ENCODE measurements at places on chromosomes 2 and 18.

DNA sequence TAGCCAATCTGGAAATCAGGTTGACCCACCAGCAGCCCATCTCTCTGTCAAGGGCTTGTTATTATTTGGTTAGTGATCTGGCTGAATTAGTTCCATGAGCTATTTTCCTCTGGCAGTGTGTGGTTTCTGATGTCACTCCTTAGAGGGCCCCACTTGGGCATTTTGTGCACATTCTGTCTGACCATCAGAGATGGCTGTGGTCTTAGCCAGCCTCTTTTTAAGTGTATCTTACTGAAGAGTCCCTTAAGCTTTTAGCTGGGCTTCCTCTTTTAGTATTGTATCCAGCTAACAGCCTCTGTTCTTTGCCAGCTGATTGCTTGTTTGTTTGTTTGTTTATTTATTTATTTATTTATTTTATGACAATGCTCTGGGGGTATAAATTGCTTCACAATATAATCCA, 951.1 kb upstream of the CNTNAP5 start:
- no peaks in the 10 kb centered on the region for H3K27me3 ChIP-seq
- H3K36me3 ChIP-seq = no peaks in the 10 kb centered on the region
- H3K4me3 ChIP-seq = no peak overlapping the region

DNA sequence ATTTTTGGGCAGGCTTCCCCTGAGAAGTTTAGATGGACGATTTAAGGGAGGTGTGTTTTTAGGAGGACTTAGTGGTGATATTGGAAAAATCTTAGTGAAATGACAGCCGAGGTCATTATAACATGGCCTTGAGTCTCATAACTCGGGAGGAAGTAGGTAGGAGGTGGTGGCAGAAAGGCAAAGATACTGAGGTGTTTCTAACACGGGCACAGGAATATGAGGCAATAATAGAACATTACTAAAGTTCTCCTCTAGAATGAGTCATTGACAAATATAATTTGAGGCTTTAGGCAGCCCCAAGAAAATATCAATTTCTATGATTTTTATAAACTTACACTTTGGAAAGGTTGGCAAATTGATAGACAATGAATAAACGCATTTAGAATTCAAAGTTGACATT, 146.1 kb upstream of the ZEB2 start:
- peaks cover 2% of the 10 kb centered on the region for H3K4me1 ChIP-seq
- no peaks in the 10 kb centered on the region for H3K36me3 ChIP-seq
- no peaks in the 10 kb centered on the region for H3K27me3 ChIP-seq
- H3K4me3 ChIP-seq = no peak overlapping the region
- H3K27ac ChIP-seq = no peak overlapping the region

DNA sequence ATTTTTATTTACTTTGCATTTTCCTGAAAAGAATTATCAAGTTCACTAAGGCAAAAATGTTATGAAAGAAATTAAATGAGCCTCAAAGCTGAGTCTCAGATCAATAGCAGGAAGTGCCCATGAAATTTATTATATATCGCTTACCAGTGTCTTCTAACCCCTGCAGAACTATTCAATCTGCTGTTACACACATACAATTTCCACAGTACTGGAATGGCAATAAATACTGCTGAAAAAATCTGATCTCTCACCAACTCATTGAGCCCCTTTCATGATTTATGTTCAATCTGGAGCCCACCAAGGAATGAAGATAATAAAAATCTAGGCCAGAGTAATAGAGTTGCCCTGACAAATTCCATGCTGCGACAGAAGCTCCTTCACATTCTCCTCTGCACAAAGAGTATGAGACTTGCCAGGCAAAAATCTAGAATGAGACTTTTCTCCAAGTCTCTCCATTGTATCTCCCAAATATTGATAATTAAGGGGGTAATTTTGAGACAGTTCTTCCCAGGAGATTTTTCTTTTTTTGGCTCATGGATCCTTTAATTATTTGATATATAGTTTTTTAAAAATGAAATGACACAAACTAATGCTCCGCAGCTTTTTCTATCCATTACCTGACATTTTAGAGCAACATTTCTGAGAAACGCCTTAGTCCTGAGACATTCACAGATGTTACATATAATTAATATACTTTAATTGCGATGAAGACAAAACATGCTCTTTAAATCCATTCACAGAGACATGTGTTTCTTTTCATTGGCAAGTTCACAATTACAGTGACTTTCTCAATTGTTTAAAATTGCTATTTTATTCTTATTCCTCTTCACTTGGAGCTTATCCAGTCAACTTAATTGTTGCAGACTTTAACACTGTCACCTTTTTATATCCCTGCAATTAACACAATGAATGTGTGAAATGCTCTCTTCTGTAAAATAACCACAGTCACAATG, 1020.4 kb downstream of the CBLN2 start:
- DNase-seq = no peak
- no peak overlapping the region for H3K4me3 ChIP-seq
- H3K27ac ChIP-seq = no peak overlapping the region

DNA sequence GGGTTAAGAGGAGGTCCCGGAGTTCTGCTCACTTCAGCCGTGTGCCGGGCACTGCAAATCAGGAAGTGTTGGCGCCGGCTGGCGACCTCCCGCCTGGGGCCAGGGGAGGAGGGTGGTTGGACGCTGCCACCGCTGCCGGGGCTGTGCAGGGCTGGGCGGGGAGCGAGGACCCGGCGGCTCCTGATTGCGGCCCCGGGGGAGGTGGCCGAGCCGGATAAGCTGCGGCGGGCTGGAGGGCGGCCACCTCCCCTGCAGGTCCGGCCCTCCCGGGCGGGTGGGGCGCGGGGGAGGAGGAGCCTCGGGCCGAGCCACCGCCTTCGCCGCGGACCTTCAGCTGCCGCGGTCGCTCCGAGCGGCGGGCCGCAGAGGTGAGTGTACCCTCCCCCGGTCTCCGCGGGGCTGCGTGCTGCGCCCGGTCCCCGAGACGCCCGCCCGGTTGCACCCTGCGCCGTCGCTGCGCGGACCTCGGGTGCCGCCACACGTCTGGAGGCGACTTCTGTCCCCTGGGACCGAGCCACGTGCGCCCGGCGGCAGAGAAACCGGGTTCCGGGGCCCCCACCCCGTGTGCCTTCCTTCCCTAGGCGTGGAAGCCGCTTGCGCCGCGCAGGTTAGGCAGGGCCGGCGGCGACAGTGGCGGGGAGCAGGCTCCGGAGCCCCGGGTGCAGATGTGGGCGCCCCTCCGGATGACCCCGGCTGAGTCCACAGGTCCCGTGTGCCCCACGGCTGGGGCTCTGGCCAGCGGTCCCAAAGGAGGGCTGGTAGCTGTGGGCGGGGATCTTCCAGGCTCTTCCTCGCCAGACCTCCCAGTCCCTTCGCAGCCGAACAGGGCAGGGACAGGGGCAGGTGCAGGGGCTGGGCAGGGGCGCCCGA, at the start of gene STEAP3:
Gene STEAP3, plus strand, starts transcription at position 314 of the 870 bp plus-strand sequence. CDS start 7,179 bp downstream, outside the sequence.
- peaks cover 78% of the 10 kb centered on the region for H3K27me3 ChIP-seq
- peak; percentile 71 for DNase-seq
- no peak within 1 kb of the TSS for H3K27ac ChIP-seq
- no peaks in the 10 kb centered on the region for H3K36me3 ChIP-seq

DNA sequence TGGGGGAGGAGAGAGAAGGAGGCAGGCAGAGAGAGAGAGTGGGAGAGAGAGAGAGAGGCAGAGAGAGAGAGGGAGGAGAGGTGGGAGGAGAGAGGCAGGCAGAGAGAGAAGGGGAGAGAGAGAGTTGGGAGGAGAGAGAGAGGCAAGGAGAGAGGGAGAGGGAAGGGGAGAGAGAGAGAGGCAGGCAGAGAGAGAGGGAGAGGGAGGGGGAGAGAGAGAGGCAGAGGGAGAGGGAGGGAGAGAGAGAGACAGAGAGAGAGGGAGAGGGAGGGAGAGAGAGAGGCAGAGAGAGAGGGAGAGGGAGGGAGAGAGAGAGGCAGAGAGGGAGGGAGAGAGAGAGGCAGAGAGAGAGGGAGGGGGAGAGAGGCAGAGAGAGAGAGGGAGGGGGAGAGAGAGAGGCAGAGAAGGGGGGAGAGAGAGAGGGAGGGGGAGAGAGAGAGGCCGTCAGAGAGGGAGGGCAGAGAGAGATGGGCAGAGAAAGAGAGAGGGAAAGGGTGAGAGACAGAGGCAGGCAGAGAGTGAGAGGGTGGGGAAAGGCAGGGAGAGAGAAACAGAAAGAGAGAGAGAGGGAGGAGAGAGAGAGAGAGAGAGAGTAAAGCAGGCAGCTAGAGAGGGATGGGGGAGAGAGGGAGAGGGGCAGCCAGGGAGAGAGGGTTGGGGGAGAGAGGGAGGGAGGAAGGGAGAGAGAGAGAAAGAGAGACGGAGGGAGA, 122.2 kb upstream of the PXDN start:
- no peak overlapping the region for H3K4me3 ChIP-seq
- no peak overlapping the region for H3K27ac ChIP-seq
- H3K4me1 ChIP-seq = peaks cover 13% of the 10 kb centered on the region
- H3K36me3 ChIP-seq = no peaks in the 10 kb centered on the region

DNA sequence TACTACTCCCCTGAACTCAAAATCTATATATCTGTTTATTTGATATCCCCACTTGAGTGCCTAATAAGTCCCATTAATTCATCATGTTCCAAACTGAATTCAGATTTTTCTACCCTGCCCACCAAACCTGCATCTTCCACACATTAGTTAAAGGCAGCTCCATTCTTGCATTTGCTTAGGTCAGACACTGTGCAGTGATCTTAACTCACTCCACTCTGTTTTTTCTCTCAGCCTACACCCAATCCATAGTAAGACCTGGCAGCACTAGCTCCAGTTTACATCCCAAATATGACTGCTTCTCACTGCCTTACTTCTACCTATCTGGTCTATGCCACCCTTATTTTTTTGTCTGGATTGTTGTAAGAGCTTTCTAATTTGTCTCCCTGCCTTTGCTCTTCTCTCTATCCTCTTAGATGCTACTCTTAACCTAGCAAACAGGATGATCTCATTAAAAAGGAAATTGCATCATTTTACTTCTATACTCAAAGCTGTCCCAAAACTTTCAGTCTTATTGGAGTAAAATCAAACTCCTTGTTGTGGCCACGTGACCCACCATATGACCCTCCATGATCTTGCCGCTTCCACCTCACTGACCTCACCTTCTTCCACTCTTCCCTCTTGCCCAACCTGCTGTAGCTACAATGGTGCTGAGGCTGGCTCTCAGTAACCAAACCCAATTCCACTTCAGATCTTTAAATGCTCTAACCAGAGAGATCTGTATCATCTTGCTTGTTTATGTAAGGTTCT, 274.9 kb upstream of the FANCL start:
- no peaks in the 10 kb centered on the region for H3K27me3 ChIP-seq
- DNase-seq = no peak
- no peaks in the 10 kb centered on the region for H3K36me3 ChIP-seq
- H3K27ac ChIP-seq = no peak overlapping the region
- H3K4me1 ChIP-seq = peaks cover 2% of the 10 kb centered on the region

- H3K4me3 ChIP-seq = no peak overlapping the region
- no peak for DNase-seq
- H3K36me3 ChIP-seq = no peaks in the 10 kb centered on the region
- no peaks in the 10 kb centered on the region for H3K27me3 ChIP-seq
These were observed 83.0 kb upstream of the HS6ST1 start for GRCh38 chr2:128401680-128402079.

DNA sequence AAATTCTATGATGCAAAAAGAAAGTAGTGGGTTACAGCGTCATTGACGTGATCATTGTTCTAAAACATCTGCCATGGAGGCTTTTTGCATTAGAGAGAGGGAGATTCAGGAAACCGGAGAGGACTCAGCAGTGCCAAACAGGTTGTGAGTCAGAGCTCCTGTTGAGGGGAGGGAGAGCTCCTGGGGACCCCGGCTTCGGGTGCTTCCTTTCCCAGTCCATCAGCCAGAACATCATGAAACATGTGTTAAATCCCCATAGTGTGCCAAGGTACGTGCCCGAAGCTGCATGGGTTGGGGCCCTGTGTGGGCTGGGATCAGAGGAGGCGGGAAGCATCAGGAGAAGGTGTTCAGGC, 791 bp upstream of the CYRIA start:
- peaks cover 12% of the 10 kb centered on the region for H3K27me3 ChIP-seq
- H3K4me1 ChIP-seq = peaks cover 31% of the 10 kb centered on the region
- H3K27ac ChIP-seq = no peak overlapping the region
- H3K4me3 ChIP-seq = no peak overlapping the region

- H3K36me3 ChIP-seq = no peaks in the 10 kb centered on the region
- no peak overlapping the region for H3K4me3 ChIP-seq
- H3K27me3 ChIP-seq = no peaks in the 10 kb centered on the region
- H3K27ac ChIP-seq = no peak overlapping the region
These were observed 80.2 kb upstream of the PHLPP1 start for GRCh38 chr18:62634979-62635630.

- peaks cover 11% of the 10 kb centered on the region for H3K4me1 ChIP-seq
- H3K4me3 ChIP-seq = no peak overlapping the region
- no peak overlapping the region for H3K27ac ChIP-seq
- no peaks in the 10 kb centered on the region for H3K36me3 ChIP-seq
- no peak for DNase-seq
- no peaks in the 10 kb centered on the region for H3K27me3 ChIP-seq
These were observed 184.7 kb downstream of the MYCN start for GRCh38 chr2:16124881-16125613.

GRCh38 chr18:1906421-1906820, 664.9 kb downstream of the METTL4 start:
- no peaks in the 10 kb centered on the region for H3K4me1 ChIP-seq
- H3K27me3 ChIP-seq = no peaks in the 10 kb centered on the region
- H3K27ac ChIP-seq = no peak overlapping the region
- no peak for DNase-seq
- no peaks in the 10 kb centered on the region for H3K36me3 ChIP-seq
- no peak overlapping the region for H3K4me3 ChIP-seq

DNA sequence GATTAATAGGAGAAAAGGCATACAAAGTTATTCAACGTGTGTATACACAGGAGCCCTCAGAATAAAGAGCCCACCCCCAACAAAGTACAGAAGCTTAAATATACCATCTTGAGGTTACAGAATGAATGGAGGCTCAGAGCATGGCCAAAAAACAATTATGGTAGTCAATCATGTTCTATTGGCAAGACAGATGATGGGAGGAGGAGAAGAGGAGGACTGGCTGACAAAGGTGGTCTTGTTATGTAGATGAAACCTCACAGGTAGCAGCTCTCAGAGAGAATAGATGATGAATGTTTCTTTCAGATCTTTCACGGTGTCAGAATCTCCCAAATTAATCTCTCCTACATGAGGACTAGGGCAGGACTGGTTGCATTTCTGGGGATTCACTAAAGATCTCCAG, 66.0 kb downstream of the ARL4C start:
- DNase-seq = no peak
- peaks cover 2% of the 10 kb centered on the region for H3K4me1 ChIP-seq
- H3K36me3 ChIP-seq = no peaks in the 10 kb centered on the region
- no peak overlapping the region for H3K27ac ChIP-seq
- H3K27me3 ChIP-seq = no peaks in the 10 kb centered on the region

DNA sequence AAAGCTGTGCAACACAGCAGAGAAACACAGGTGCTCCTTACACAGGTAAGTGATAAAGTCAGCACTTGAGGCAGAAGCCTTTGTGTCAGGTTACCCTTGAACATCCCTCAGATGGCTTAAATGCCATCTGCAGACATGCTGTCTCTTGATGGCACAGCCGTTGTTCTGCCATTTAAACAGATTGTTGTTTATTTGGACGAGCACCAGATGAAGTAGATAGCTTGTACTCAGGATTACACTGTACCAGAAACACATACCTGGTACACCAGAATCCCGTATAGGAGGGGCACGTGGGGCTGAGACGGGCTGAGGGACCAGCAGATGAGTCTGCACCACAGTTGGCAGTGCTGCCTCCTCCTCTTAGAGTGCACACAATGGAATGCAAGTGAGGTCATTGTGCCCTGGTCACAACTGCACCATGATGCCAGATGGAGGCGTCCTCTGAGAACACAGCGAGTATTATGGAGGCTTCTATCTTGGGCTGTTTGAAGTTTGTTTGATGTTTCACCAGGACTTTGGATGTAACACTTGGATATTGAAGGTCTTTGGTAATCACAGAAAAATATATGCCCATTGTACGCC, 143.0 kb downstream of the TANC1 start:
- H3K27ac ChIP-seq = no peak overlapping the region
- H3K36me3 ChIP-seq = peaks cover 6% of the 10 kb centered on the region
- H3K4me3 ChIP-seq = no peak overlapping the region
- no peaks in the 10 kb centered on the region for H3K27me3 ChIP-seq

Measured in neuronal stem cell (in vitro differentiated cells).